ENCODE measurements at places on chromosomes 11 and 22.

GRCh38 chr11:77340501-77340900, 39.0 kb upstream of the GDPD4 start:
- no peak for DNase-seq

- DNase-seq = peak; percentile 70
Measured at GRCh38 chr11:102831489-102832440, 11.6 kb downstream of the MMP3 start.

GRCh38 chr22:24145446-24146193, 35.7 kb upstream of the SUSD2 start:
- no peak for DNase-seq

GRCh38 chr22:50186761-50187523, 1.2 kb downstream of the TRABD start:
- peak; percentile 49 for DNase-seq

DNA sequence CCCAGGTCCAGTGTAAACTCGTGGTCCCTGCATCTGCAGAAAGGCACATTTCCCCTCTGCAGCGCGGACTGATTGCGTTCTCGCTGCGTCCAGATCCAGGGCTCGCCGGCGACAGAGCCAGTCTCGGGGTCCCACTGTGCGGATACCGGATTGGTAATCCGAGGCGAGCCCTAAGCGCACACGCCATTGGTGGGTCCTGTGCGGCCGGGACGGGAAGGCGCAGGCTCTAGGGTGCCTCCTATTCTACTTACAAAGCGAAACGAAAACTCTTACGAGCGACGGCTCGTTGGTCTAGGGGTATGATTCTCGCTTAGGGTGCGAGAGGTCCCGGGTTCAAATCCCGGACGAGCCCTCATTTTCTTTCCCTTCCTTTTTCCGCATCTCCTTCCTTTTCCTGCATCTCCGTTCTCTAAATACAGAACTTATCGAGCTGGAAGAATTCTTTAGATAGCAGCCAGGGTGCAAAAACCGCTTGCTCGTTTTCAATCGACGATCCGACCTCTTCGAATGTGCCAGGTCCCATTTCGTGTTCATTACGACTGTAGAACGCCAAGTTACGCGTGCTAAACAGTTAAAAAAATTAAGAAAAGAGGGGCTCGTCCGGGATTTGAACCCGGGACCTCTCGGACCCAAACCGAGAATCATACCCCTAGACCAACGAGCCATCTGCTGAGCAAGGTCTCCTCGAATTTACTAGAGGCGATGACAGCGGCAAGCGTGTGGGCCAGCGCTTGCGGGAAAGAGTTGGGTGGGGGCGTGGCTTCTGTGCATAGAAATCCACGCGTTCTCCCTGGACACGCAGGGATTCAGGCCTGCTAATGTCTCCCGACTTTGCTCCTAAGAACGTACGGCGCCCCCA, 29.2 kb upstream of the WNT11 start:
- DNase-seq = peak; percentile 95

GRCh38 chr22:42066937-42067336, 3.7 kb downstream of the NAGA start:
- DNase-seq = no peak

DNA sequence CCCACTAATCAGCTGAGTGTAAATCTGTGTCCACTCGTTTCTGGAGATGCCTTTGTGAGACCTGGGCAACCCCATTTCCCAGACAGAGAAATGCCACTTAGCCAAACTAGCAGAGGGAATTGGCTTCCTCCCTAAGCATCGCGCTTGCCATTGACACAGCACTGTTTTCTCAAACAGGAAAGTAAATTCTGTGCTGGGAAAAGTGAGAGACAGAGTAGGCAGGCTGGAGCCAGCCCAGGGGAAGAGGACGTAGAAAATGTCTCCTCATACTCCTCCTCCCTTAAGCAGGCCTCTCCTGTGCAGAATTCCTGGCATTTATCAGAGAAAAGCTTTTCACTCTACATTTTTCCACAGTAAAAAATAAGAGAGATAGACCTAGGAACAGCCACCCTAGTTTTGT, 99.1 kb upstream of the AMOTL1 start:
- no peak for DNase-seq

DNA sequence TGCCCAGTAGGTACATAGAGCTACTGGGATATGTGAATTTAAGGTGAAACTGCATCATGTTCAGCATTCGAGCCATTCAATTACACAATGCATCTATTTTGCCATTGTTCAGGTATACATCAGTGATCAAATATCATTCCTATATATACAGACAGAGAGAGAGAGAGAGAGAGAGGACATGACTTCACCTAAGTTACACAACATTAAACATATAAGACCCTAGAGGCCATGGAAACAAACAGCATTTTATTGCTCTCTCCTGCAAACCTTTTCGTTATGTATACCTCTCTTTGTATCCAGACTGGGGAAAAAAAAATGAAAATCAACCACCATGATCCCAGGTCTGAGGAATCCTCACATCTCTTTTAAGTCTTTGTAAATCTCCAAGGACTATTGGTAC, 1829.1 kb downstream of the LRRC4C start:
- no peak for DNase-seq

GRCh38 chr11:61895046-61895717, 3.8 kb upstream of the FADS3 start:
- DNase-seq = no peak

DNA sequence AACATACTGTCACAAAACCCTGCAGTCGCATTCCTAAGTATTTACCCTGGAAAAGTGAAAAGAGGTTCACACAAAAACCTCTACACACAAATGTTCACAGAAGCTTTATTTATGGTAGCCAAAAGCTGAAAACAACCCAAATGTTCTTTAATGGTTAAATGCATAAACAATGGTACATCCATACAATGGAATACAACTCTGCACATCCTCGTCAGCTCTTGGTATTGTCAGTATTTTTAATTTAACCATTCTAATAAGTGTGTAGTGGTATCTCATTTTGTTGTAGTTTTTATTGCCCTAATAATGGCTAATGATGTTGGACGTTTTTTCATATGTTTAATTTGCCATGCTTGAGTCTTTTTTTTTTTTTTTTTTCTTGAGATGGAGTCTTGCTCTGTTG, 99.4 kb downstream of the ATXN10 start:
- no peak for DNase-seq

DNA sequence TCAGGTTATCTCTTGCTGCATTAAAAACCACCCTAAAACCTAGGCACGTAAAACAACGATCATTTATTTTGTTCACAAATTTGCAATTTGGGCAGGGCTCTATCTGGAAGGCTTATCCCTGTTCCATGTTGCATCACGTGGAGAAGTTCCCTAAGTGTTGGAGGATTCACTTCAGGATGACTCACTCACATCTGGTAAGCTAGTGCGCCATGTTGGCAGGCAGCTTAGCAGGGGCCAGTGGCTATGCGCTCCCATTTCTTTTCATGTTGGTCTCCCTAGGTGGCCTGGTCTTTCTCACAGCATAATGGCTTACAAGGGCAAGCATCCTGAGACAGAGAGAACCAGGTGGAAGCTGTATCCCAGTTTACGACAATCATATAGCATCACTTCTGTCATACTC, 226.8 kb downstream of the BLID start:
- DNase-seq = no peak

GRCh38 chr11:94106716-94107115, 21.9 kb upstream of the PANX1 start:
- no peak for DNase-seq

DNA sequence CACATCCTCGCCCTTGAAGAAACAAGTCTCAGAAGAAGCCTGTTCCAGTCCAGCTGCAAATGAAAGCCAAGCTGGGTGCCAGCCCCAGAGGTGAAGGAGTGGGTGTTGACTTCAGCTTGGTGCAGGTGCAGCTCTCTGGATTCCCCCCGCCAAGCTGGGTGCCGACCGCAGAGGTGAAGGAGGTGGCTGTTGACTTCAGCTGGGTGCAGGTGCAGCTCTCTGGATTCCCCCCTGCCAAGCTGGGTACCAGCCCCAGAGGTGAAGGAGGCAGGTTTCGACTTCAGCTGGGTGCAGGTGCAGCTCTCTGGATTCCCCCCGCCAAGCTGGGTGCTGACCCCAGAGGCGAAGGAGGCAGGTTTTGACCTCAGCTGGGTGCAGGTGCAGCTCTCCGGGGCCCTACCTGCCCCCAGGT, 1234.0 kb downstream of the TBC1D22A start:
- DNase-seq = no peak

DNA sequence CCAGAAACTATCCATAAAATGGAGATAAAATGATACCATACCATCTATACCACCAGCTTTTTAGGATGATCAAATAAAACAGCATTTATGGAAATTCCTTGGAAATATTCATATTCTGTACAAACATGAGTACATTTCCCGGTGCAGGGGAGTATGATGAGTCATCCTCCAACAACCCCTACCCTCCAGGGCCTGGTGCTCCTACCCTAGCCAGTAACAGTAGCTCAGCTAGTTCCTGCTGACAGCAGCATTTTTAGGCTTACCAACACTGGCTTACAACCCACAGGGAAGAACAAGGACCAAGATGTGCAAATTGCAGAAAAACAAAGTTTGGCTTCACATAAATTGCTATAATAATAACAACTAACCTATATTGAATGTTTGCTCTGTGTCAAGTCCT, 406.2 kb upstream of the CADM1 start:
- DNase-seq = no peak

DNA sequence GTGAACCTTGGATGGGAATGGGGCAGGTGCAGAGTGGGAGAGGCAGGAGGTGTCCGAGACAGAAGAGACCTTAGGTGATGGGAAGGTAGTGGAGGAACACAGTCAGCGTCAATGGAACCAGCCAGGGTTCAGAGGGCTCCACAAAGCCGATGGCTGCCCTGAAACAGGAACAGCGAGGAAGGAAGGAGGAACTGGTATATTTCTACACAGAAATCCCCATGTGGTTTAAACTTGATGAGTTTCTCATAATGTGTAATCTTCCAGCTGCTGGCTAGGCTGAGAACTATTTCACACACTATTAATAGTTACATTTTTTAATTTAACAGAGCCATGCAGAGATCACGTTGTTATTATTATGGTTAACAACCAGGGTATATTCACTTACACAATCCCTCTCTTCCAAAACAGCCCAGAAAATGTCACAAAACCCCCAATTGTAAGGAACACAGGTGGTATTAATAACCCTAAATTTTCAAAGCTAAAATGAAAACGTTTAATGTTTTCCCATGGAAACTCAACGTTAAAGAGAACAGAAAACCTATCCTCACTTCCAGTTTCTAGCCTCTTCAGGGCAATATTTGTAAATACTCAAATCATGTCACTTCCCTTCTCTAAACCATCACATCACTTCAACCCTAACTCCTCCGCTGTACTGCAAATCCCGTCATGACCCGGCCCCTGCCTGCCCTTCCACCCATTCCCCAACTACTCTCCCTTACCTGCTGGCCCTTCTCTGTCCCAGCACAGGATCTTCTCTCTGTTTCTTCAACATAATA, 74.5 kb upstream of the ARFGAP3 start:
- peak; percentile 53 for DNase-seq

GRCh38 chr22:47794851-47795250, 1032.4 kb downstream of the TBC1D22A start:
- DNase-seq = no peak

GRCh38 chr11:116881143-116881542, 43.7 kb upstream of the APOA1 start:
- DNase-seq = no peak

- DNase-seq = no peak
Measured at GRCh38 chr11:1618231-1618630, 3.7 kb downstream of the KRTAP5-4 start.

DNA sequence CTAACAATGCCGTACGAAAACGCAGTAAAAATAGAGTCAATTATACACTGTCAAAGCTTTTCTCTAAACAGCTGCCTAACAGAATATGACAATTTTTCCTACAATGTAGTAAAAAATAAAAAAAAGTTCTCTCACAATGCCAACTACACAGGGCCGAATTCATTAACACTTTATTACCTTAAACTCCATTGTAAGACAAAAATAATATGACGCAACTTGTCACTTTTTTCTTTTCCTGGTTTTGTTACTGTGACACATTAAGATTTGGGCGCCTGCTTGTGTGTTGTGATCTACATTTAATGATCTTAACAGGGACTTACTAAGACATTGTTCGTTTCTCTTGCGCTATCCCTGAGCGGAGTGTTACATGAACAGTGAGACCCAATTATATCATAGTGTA, 204.1 kb downstream of the INSC start:
- DNase-seq = no peak

DNA sequence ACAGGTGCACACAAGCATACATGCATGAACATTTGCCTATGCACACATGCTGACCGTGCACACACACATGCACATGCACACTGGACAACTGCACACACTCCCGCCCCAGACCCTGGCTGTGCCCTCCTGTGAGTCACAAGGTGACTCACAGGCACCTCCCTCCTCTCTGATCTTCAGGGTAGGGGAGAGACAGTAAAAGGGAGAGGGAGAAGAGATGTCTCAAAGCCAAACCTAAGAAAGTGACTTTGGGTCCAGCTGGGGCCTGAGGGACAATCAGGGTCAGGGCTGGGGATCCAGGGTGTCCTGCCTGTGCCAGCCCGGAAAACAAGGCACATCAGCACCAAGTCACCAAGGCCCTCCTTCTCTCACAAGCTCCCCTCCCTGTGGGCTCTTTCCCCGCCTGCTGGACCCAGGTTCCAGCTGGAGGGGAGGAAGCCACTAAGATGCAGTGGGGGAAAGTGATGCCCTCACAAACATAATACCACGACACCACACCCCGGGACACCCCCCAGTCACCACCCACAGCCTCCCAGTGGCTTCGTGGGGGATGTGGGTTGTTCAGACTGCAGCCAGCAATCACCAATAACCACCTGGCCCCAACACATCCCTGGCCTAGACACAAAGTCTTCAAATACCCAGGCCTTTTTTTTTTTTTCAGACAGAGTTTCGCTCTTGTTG, 39.3 kb downstream of the PDGFB start:
- DNase-seq = peak; percentile 42

GRCh38 chr11:130220311-130221035, 60.9 kb downstream of the ST14 start:
- no peak for DNase-seq

DNA sequence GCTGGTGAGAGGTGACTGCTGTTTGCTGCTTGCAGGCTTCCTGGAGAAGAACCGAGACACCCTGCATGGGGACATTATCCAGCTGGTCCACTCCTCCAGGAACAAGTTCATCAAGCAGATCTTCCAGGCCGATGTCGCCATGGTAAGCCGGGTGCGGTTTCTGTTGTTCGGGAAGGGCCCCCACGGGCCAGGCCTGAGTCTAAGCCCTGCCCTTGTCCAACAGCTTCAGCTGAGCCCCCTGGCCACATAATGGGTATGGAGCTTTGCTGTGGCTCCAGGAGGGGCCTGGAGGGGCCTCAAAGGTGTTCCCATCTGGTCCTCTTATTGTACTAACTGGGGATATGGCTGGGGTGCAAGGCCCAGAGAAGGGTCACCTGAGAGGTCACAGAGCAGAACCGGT, 38.0 kb downstream of the MYO7A start:
- no peak for DNase-seq

DNA sequence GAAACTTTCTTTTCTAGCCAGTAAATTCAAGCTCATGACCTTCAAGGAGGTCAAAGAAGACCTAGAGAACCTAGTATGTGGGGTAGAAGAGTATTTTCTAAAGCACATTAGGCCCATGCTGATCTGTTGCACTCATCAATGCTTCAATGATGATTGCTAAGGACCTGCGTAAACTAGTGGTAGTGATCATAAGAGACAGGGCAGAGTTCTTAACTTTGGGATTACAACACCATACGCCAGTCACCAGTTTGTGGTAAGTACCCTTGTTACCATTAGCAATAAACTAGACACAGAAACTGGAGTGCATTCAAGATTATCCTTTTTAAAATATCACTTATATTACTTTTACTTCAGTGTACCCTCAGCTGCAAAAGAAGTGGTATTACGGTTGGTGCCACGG, 490.3 kb downstream of the BUD13 start:
- DNase-seq = no peak

GRCh38 chr11:128956401-128957201, 13.9 kb upstream of the TP53AIP1 start:
- DNase-seq = no peak
